ENCODE measurements at places on chromosomes 3 and 15.
A peak's percentile ranks its signal among the peaks of the same experiment; 100 is the strongest.

GRCh38 chr3:103184772-103185171 is 750.0 kb downstream of the ZPLD1 start:
- DNase-seq, result no peak

GRCh38 chr15:99167201-99167600 is 62.3 kb downstream of the SYNM start:
- DNase-seq, result no peak

DNA sequence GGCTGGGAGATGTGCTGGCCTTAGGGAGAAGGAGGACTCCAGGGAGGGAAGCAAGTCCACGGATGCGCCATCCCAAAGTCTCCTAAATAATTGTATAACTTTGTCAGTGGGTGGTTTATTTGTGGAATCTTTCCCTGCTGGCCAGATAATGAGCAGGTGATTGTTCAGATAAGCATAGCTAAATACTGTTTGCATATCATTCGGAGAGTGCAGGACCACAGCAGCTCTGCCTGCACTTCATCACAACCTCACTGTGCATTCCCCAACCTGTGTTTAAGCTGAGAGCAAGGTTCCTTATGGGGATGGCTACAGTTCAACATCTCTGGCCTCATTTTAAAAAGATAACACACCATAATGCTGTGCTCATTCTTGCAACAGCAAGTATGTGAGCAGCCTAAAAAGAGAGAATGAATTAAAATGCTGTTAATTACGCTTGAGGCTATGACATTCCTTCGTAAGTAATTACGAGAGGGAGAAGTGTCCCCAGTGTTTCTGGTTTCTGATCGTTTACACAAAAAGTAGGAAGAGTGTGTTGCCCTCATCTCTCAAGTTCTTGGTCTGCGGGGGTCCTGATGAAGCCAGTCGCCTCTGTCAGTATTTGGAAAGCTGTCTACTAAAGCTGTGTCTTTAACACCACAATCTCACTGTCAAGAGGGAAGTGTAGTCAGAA is 272.0 kb upstream of the RORA start:
- no peak for DNase-seq

GRCh38 chr3:196666001-196666867 is 26.7 kb downstream of the NRROS start:
- DNase-seq, result peak; percentile 31

GRCh38 chr15:70880781-70881180 is 11.5 kb downstream of the THAP10 start:
- DNase-seq, result no peak

- DNase-seq, result no peak
Measured at GRCh38 chr15:63893866-63894661, 60.3 kb upstream of the HERC1 start.

DNA sequence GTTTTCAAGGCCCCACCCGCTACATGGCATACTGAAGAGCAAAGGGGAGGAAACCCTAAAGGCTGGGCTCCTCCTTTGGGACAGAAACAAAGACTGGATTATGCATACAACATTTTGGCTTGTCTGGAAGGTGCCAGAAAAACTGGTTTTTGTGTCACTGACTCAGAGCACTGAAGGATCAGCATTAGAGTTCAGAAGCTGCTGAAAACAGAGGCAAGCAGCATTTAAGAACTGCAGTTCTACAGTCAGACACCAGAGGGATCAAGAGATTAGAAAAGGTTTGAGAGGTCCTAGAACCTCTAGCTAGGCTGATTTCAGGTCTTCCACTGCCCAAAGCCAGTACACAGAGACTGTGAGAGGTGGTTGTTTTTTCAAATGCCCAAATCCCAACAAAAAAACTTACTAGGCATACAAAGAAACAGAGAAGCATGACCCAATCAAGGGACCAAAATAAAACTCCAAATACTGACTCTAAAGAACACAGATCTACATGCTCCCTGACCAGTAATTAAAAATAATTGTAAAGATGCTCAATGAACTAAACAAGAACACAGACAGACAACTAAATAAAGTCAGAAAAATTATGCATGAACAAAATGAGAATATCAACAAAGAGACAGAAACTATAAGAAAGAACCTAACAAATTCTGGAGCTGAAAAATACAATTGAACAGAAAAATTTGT is 91.2 kb downstream of the SENP2 start:
- no peak for DNase-seq

DNA sequence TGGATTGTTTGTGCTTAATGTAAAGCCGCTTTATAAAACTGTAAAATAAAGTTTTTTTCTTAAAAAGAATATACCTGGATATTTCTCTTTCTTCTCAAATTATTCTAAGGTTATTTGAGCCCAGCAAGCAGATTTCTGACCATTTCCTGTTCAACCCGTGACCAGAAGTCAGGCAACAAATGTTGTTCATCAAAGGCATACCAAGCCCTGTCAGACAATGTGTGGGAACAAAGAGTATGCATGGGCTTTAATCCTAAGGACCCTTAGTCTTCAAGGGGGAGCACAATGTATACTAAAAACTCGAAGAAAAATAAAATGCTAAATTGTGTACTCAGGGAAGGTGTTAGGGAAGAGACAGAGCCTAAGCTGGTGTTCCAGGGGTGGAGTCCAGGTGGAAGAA is 26.6 kb upstream of the PAQR5 start:
- no peak for DNase-seq

DNA sequence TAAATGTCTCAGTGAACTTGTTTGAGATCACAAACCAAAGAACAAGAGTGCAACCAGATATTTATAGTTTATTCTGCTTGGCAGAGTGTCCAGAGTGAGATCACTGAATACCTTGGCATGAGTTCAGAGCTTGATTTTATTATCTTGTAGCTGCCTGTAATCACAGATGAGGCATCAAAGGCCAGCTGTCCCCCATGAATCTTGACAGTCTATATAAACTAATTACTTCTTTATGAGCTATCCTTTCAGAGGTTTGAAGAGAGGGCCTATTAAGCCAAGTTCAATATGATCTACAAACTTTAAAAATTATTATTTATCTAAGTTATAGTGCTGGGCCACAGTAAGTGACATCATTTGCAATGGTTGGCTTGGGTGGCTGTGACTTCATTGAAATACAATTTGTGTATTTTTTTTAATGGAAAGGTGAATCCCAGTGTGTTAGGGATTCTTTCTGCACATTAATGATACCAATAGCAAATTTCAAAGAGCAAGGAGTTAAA is 251.5 kb downstream of the CLSTN2 start:
- peak; percentile 84 for DNase-seq

DNA sequence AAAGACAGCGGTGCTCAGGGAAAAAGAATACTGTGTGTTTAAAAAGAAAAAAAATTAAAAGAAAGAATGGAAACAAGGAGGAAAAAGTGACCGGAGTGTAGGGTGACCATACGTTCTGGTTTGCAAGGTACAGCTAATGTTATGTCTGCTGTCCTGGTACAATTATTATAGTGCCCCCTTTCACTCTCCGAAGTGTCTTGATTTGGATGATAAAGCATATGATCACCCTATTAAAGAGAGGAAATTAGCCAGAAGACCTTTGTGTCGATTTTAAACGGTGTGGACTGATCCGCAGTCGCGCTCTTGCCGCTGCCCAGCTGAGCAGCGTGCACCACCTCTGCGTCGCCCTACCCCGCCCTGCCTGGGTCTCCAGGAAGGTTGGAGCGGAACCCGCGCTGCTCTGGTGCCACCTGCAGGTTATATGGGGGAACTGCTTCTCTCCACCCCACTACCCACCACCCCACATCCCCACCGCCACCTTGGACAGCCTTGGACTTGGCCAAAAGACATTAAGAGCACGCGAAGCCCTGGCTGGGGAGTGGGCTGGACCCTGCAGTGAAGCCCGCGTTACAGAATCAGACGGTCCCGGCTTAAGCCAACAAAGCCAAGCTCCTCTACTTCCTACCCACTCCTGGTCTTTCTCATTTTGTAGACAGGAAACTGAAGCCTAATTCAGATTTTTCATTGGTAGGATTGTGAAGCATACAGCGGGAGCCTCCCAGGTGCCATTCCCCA is 41.2 kb upstream of the UBE2Q2 start:
- DNase-seq, result peak; percentile 6

DNA sequence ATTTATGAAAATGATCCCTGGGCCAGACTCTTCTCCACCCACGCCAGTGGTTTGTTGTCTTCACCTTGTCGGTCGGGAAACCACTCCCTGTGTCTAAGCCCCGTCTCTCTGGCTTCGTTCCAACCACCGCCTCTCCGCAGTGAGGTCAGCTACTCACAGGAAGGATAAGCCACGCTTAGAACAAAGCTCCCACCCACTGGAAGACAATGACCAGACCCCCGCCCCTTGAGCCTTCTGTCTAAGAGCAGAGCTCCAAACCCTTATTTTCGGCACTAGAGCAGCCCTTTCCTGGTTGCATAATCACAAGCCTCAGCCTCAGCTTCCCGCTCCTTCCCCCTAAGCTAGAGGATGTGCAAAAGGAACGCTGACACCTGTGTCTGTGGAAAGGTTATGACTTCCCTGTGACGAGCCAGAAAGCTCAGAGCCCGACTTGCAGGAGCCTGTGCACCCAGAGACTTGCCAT is 114.9 kb upstream of the MEF2A start:
- DNase-seq, result no peak

- no peak for DNase-seq
Measured at GRCh38 chr15:98904544-98904943, 103.0 kb downstream of the PGPEP1L start.

All from DMS79 treated with DMSO at 0.1 percent for 48 hours (cell line).